Left lung (tissue), 14 donors: ENCODE measurements at places on chromosomes 16 and 17. TPM values are rescaled to one million over a fixed set of nuclear protein-coding genes. Genes with fewer than 3 reads are reported as not detected.

- no peak for DNase-seq
Observed at GRCh38 chr16:85761861-85762260, 11.0 kb upstream of the C16orf74 start.

DNA sequence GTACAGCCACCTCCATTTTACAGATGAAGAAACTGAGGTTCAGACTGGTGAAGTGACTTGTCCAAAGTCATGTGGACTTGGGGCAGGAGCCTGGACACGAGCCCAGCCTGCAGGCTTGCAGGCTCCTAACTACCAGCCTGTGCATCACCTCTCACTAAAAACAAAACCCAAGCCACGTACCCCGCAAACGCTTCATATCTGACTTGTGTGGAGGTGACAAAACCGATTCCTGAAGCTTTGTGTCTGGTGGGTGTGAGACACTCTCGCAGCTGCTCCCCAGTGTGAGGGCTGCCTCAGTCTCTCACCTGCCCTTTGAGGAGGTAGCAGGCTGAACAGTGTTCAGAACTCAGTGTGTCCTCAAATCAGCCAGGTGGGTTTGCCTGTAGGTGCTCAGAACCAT, 8.4 kb downstream of the HNF1B start:
- no peak for DNase-seq

- DNase-seq, result no peak
Observed at GRCh38 chr17:82314727-82315605, 2.4 kb downstream of the CD7 start.

DNA sequence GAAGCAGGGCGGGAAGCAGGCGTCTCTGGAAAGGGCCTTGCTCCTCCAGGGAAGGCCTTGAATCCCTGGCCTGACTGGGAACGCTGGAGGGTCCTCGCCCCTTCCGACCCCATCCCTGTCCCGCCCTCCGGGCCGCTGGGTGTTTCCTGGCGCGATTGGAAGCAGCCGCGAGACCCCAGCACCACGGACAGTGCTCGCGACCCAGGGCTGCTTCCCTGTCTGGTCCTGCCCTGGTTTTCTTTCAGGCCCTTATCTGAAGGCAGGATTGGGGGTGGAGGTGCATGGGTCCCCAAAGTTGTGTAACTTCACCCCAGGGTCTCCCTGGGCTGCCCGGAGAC, 2.1 kb downstream of the MGAT5B start:
- no peak for DNase-seq

DNA sequence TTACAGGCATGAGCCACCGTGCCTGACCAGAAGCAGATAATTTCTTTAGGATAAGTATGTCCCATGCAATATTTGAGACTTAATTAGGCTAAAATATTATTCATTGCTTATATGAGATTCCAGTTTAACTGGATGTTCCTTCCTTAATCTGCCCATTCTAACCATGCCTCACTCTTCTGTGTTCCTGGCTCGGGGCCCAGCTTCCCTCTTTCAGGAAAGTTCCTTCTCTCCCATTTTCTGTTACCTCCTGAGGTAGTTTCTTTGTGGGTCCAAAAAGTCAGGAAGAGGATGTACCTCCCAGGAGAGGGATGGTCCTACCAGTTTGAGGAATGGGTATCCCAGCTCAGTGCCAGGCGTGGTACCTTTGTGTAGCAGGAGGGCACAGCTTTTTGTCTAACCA, 23.3 kb downstream of the UNK start:
- no peak for DNase-seq

- DNase-seq, result no peak
Observed at GRCh38 chr16:3487521-3488410, 7.5 kb downstream of the C16orf90 start.

DNA sequence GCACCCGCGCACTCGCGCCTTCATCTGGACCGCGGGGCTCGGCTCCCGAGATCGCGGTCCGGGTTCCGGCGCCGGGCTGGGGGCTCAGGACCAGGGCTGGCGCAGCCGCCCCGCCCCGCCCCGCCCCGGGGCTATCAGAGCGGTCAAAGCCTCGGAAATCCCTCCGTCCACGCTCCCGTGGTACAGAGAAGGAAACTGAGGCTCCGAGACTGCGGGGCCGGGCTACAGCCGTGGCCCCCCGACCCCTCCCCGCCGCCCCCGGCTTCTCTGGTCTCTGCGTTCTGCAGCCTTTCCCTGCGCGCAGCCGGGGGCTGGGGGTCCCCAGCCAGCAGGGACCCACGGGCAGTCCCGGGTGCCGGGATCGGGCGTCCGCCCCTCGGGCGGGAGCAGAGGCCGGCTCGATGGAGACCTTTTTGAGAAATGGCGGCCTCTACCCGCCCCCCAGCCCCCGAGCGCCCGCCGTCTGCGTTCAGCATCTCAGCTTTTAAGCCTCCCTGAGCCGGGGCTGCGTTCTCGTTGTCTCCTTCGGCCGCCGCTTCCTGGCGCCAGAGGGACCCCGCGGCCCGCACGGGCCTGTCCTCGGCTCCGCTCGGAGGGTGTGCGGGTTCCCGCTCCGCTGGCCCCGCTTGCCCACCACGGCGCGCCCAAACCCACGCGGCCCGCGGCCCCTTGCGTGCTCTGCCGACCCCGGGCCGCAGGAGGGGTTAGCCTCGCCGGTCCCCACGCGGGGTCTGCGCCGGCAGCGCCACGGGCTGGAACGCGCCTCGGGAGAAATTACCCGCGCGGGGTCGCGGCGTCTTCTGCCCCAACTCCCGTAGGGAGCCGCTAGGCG, 1.5 kb upstream of the NPTX1 start:
- peak; percentile 73 for DNase-seq

DNA sequence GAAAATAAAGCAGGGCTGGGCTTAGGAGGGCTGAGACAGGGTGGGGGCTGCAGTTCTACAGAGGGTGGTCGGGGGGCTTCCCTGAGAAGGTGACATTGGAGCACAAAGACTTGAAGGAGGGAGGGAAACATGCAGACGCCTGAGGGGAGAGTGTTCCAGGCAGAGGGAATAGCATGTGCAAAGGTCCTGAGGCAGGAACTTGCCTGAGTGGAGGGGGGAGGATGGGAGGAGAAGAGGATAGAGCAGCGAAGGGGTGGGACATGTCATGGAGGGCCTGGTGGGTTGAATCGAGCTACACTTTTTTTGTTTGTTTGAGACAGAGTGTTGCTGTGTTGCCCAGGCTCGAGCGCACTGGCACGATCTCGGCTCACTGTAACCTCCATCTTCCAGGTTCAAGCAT, 33.0 kb downstream of the GINS3 start:
- no peak for DNase-seq

Gene PLA2G10
- 0.70 TPM for polyA plus RNA-seq

DNA sequence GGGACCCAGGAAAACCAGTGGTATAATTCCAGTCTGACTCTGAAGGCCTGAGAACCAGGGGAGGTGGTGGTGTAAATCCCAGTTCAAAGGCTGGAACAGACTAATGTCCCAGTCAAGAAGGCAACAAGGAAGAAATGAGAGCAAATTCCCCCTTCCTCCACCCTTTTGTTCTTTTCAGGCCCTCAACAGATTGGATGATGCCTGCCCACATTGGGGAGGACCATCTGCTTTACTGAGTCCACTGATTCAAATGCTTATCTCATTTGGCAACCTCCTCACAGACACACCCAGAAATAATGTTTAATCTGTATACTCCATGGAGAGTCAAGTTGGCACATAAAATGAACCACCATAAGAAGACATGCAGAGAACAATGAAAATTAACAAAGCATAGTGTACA, 61.9 kb upstream of the CRYM start:
- DNase-seq, result no peak
